NCI-H2171 treated with DMSO at 0.1 percent for 48 hours (cell line): ENCODE measurements at places on chromosomes 16 and 17.
A peak's percentile ranks its signal among the peaks of the same experiment; 100 is the strongest.

- no peak for DNase-seq
Observed at GRCh38 chr16:22625967-22626366, 115.3 kb downstream of the NPIPB5 start.

- DNase-seq = peak; percentile 77
Observed at GRCh38 chr17:40803617-40804082, 3.9 kb upstream of the KRT28 start.

GRCh38 chr16:73483076-73483791 is 435.3 kb upstream of the ZFHX3 start:
- DNase-seq = no peak

- DNase-seq = no peak
Observed at GRCh38 chr17:44293509-44294226, 14.7 kb upstream of the RUNDC3A start.

DNA sequence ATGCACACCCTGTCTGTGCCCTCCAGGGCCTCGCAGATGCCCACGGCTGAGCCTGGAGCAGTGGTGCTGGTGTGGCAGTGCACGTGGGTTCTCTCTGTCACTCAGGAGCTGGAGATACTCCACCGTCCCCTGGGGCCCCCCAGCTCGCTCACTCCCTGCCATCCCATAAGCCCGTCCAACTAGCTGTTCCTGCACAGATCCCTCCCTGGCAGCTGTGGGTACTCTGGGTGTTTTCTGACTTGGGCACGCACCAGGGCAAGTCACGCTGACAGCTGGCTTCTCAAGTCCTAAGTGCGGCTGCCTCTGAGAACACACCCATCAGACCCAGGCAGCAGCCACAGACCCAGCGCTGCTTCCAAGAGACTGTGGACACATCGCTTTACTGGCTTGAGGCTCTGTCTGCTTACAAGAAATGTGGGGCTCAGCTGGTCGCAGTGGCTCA is 25.4 kb upstream of the ITGB4 start:
- DNase-seq = peak; percentile 60

DNA sequence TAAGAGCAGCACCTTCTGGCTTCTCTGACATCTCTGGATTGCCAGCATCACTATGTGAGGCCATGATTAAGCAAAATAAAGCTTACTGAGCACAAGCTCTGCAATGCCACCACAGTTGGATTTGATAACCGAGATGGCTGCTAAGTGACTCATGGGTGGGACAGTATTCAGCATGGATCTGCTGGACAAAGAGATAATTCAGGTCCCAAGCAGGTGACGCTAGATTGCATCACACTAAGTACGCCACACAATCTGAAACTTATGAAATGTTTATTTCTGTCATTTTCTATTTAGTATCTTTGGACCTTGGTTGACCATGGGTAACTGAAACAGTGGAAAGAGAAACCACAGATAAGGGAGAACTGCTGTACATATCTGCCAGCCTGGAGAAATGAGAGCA is 27.4 kb downstream of the CDRT15 start:
- no peak for DNase-seq

DNA sequence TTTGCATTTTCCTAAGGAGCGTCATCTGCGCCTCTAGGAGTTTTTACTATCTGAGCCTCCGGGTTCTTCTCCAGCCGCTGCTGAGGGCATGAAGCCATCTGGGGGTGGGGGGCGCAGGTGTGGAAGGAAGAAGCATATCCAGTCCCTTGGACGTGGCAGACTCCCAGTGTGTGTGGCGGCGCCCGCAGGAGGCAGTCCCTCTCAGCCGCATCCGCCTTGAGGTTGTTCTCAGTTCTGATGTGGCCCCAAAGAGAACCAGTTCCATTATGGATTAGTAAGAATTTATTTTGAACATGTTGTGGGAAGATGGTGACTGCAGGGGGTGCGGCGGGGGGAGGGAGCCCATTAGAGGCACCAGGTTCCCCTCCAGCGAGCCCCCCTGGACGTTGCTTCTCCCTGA is 100.2 kb downstream of the SEC14L1 start:
- no peak for DNase-seq

DNA sequence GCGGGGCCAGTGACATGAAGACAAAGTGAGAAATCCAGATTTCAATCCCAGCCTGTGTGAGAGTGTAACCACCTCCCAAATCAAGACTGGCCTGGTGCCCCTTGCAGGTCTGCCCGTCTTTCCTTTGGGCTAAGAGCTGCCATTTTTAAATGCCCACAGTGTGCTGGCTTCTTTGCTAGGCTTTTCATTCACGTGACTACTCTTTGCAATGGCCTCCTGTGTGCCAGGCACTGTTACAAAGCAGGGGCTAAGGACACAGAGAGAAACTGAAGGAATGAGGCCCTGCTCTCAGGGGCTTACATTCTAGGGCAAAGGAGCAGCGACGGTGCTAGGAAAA is 269 bp upstream of the ZSCAN10 start:
- no peak for DNase-seq

DNA sequence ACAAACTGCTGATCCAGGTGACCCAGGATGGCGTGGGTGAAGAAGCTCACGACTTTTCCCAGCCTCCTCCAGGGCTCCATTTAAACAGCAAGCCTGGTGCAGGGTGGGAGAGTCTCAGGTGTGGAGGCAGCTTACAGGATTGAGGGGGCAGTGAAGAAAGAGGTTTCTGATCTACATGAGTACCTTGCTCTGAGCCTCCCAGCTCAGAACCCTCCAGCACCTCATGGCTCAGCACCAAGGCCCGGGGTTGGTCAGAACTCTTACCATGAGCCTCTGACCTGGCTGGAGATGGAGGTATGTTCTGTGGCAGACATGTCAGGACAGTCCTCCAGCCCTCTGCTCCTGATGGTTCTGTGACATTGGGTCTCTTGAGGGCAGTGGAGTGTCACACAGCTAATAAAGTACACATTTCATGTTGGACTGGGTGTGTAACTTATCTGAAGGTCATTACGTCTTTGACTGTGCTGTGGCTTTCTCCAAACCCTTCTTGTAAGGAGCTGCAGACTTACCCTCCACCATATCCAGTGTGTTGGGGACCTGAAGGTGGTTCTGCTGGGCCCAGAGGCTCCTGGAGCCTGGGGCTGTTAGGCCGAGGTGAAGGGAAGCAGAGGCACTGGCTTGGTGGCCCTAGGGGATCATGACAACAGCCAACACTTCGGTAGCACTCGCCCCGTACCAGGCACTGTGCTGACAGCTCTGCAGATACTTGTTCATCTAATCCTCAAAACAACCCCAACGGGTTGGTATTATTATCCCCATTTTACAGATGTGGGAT is 3.8 kb upstream of the DCAF7 start:
- no peak for DNase-seq

- DNase-seq = no peak
Observed at GRCh38 chr17:67239597-67239996, 5.4 kb downstream of the HELZ start.

GRCh38 chr16:48156790-48157209 is 1.0 kb upstream of the ABCC12 start:
- DNase-seq = peak; percentile 63

- DNase-seq = no peak
Observed at GRCh38 chr17:44887971-44888954, 11.0 kb downstream of the EFTUD2 start.

- no peak for DNase-seq
Observed at GRCh38 chr17:1545618-1546017, 17.0 kb downstream of the PITPNA start.

DNA sequence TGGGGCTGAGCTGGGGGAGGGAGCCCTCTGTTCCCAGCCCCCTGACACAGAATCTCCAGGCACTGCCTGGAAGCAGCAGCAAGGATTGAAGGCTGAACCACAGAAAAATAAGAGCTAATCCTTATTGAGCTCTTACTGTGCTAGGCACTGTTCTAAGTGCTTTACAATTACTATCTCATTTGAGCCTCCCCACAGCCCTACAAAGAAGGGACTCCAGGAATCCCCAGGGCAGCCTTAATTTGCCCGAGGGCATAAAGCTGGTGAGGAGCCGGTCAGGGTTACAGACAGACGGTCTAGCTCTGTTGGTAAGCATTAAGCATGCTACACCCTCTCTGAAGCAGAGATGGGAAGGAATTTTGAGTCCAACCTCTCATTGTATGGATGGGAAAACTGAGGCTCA is 7.0 kb downstream of the SAMD14 start:
- no peak for DNase-seq

- DNase-seq = no peak
Observed at GRCh38 chr17:68599091-68599490, 2.1 kb downstream of the FAM20A start.

DNA sequence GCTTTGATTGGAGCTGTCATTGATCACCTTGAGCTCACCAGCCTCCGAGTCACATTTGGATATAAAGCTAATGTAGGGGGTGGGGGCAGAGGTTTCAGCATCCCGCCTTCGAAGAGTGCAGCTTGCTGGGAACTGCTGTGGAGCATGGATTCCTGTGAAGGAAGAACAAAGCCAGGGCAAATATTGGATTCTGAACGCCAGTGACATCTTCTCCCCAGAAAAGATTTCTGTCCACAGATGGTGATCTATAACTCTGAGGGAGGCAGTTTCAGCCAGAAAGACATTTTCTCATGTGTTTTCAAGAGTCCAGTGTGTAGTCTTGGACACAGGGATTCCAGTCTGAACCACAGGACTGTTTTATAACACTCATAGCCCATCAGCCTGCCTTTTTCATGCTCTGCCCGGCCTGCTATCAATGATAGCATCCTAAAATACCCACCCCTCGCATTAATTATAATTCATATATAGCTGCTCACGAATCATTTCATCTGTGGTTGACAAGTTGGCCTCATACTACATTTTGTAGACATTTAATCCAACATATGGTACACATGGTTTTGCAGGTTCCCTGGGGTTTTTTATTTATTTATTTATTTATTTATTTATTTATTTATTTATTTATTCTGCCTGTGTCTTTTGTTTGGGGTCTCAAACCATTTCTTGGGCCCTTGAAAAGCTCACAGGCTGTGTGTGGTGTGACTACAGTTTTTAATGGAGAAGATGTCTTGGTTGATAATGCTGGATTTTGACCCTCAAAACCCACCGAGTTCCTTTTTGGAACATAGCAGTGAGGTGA is 47.1 kb upstream of the SALL1 start:
- no peak for DNase-seq

GRCh38 chr17:82244413-82245133 is 15.7 kb downstream of the SLC16A3 start:
- DNase-seq = peak; percentile 23

- DNase-seq = no peak
Observed at GRCh38 chr17:66634193-66634592, 200.7 kb upstream of the CACNG5 start.

DNA sequence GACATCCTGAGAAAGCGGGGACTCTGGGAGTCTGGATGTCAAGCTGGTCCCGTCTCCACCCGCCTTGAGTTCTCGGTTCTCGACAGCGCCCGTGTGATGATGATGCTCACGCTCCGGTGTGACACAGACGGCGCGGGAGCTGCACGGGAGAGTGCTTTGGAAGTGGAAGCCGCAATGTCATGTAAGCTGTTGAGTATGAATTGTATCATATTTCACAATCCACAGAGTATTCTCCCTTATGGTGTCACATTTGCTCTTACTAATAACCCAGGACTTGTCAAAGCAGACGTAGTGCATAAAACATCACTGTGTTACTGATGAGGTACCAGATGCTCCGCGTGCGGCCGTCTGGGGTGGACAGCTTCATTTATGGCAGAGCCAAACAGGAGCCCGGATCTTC is 217.5 kb upstream of the CHMP6 start:
- peak; percentile 93 for DNase-seq

GRCh38 chr16:3188925-3189825 is 1.2 kb downstream of the OR1F1 start:
- peak; percentile 68 for DNase-seq

- DNase-seq = no peak
Observed at GRCh38 chr17:16820979-16821543, 131.0 kb downstream of the CCDC144A start.

DNA sequence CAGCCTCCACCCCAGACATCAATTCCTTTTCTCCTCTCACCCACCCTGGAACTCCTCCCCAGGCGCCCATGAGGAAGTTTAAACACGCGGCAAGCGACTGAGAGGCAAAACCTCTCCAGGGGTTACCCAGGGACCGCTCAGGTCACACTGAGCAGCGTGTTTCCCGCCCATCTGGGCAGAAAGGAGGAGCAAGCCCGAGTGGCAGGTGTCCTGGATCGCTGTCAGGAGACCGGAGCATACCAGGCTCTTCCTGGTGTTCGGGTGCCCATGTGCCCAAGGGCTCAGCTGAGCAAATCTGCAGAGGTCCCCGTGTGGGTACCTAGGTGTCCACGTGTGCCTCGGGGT is 491 bp downstream of the SLC25A19 start:
- peak; percentile 89 for DNase-seq

DNA sequence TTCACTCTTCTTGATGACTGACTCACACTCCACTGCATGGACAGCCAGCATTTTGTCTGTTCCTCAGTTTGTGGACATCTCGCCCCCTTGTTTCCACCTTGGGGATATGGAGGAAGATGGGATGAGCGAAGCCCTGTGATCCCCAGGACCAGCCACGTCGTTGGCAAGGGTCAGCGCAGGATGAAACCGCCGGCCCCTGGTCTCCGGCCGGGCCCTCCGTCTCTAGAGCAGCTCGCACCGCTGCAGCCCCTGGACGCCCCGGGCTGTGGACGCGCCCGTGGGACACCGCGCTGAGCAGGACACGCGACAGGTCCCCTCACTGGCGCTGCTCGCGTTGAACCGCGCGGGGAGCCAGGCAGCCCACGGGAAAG is 604 bp upstream of the ZC3H18 start:
- DNase-seq = no peak

- DNase-seq = no peak
Observed at GRCh38 chr16:84650062-84650991, 2.0 kb downstream of the KLHL36 start.

GRCh38 chr17:9090641-9091096 is 69.4 kb downstream of the NTN1 start:
- no peak for DNase-seq

GRCh38 chr17:2337544-2338314 is 428 bp downstream of the SGSM2 start:
- no peak for DNase-seq
